Neural crest cell (in vitro differentiated cells): ENCODE measurements at places on chromosomes 16 and 17. TPM values are rescaled to one million over a fixed set of nuclear protein-coding genes. Genes with fewer than 3 reads are reported as not detected.

The PERCC1 gene
- not detected in 2 replicates for total RNA-seq

The PPP1R27 gene
- not detected in 2 replicates for total RNA-seq

The DOC2B gene
- 0.91 and 1.0 TPM in 2 replicates for total RNA-seq

The TBX2 gene
- 16.1 and 18.7 TPM in 2 replicates for total RNA-seq

The ORC6 gene
- total RNA-seq, result 96.1 and 101 TPM in 2 replicates

The DYNLRB2 gene
- total RNA-seq, result not detected in 2 replicates

The TMEM92 gene
- 3.0 and 3.5 TPM in 2 replicates for total RNA-seq

The SLFN12L gene
- total RNA-seq, result not detected in 2 replicates
